ENCODE measurements at places on chromosomes 4 and X. TPM values are rescaled to one million over a fixed set of nuclear protein-coding genes. Genes with fewer than 3 reads are reported as not detected.

NXF2 gene
- polyA plus RNA-seq = not detected

ANOS1 gene
- not detected for polyA plus RNA-seq

PWWP3B gene
- not detected for polyA plus RNA-seq

PLP1 gene
- not detected for polyA plus RNA-seq

ZNF275 gene
- 2.1 TPM for polyA plus RNA-seq

ATP2B3 gene
- not detected for polyA plus RNA-seq

All from CD14-positive monocyte (primary cell).